ENCODE measurements at places on chromosomes 5 and 9.

DNA sequence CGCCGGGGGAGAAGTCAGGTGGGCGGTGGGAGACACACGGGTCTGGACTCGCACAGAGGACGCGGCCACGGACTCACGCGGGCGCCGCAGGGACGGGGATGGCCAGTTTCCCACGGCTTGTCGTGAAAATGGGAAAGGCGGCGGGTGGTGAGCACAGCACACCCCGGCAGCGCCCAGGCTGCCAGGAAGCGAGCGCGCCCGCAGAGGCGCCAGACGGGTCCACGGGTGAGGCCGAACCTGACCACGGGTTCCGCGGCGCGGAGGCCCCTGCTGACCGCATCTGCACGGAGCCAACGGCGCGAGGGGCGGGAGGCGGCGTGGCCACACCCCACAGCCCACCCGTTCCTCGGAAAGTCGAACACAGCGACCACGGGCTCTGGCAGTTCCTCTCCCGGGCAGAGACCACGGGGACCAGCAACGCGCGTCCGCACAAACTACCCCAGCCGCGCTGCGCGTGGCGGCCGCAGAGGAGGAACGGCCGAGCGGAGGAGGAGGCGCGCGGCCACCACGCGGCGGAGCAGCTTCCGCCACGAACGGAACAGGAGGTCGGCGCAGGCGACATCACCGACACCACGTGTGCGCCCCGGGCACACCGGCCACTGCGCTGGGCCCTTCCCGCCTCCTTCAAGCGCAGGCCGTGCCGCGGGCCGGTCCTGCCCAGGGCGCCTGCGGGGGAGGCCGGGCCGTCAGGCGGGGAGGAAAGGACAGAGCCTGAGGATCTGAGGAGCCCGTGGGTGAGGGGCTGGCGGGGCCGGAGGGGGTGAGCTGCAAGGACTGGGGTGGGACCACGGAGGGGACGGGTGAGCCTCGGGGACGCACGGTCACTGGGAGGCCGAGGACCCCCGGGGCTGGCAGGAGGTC is 5.6 kb downstream of the EXD3 start:
- no peak for DNase-seq

- DNase-seq: peak; percentile 65
Measured at GRCh38 chr9:21591221-21592062, 109.3 kb upstream of the IFNE start.

- no peak for DNase-seq
Measured at GRCh38 chr5:139193928-139194327, 4.2 kb downstream of the SIL1 start.

GRCh38 chr5:82399111-82399510 is 121.0 kb upstream of the RPS23 start:
- DNase-seq: no peak

GRCh38 chr9:134618833-134619447 is 22.7 kb upstream of the COL5A1 start:
- DNase-seq: no peak

- no peak for DNase-seq
Measured at GRCh38 chr9:123544007-123544827, 188.2 kb downstream of the CRB2 start.

- no peak for DNase-seq
Measured at GRCh38 chr5:177334781-177335700, 16.4 kb downstream of the LMAN2 start.

GRCh38 chr5:179827680-179828079 is 7.0 kb downstream of the SQSTM1 start:
- DNase-seq: peak; percentile 56

- DNase-seq: no peak
Measured at GRCh38 chr9:90988318-90988717, 186.7 kb downstream of the SYK start.

- DNase-seq: no peak
Measured at GRCh38 chr5:89994266-89994665, 415.3 kb downstream of the CETN3 start.

DNA sequence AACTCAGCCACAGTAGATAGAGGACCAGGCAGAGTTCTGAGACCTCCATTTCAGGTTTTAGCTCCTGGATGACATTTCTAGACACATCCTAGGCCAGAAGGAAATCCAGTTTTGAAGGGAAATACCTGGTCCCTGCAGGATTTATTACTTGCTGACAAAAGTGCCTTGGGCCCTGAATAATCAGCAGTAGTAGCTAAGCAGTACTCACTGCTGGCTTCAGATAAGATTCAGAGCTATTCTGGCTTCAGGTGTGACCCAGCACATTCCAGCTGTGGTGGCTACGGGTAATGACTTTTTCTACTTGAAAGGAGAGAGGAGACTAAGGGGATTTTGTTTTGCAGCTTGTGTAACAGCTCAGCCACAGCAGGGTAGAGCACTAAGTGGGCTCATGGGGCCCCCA is 34.0 kb downstream of the NDUFAF2 start:
- DNase-seq: no peak

DNA sequence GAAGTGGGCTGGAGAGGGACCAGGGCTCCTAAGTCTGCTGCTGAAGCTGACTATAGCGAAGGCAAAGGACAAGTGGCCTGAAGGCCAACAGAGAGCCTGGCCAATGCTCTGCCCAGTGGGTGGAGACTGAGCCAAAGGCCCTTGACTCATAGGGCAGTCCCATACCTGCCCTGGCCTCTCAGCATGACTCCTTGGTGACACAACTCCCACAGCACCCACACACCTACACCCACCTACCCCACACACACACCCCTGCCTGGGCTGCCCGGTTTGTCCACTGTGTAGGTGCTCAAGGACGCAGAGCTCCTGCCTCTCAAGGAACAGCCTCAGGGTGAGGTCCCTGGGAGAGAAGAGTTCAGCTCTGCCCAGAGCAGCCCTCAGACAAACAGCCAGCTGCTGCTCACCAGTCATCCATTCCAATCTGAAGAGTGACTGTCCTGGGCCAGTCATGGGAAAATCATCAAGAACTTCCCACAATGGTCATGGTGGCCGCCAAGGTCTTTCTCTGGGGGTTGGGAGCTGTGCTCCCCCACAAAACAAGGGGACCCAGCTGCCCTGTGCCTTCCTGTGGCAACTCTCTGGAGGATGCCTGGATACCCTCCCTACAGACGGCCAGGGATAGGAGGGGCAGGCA is 5.0 kb downstream of the TNIP1 start:
- peak; percentile 62 for DNase-seq

DNA sequence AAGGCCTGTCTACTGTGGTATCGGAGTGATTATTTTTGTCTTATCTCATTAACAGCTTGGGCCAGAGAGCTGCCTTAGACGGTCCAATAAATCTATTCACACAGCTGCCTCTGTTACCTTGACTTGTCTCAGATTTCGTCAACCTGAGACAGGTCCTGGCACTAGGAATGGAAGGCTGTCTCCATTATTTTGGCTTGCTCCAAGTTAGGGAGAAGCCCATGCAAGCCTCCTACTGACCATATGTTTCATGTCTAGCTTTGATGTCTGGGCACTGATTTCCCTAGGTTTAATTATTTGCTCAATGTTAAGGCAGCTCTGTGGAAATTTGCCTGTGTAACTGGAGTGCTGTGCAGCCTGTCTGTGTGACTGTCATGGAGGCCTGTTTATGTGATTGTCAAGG is 12.4 kb upstream of the RALGPS1 start:
- DNase-seq: no peak

DNA sequence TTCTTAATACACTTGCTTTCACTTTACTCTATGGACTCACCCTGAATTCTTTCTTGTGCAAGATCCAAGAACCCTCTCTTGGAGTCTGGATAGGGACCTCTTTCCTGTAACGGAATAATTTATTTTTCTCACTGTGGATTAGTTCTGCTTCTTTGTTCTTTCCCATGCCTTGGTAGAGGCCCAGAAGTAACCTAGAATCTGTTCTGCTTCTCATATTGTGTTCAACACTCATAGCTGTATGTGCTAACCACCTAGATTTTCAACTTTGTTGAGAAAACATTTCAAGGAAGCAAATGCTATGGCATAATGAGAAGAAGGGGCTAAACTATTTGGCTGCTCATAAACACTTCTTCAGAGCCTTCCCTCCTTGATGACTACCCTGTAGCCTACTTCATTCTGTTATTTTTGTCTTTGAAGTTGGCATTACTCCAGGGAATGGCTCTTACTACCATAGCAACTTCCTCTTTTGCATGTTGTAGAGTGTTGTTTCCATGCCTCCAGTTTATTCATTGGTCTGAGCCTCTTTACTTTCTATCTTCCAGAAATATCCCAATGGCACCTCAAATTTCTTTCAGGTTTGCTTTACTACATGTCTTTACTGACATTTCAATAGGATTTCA is 74.3 kb downstream of the KIAA0825 start:
- no peak for DNase-seq

DNA sequence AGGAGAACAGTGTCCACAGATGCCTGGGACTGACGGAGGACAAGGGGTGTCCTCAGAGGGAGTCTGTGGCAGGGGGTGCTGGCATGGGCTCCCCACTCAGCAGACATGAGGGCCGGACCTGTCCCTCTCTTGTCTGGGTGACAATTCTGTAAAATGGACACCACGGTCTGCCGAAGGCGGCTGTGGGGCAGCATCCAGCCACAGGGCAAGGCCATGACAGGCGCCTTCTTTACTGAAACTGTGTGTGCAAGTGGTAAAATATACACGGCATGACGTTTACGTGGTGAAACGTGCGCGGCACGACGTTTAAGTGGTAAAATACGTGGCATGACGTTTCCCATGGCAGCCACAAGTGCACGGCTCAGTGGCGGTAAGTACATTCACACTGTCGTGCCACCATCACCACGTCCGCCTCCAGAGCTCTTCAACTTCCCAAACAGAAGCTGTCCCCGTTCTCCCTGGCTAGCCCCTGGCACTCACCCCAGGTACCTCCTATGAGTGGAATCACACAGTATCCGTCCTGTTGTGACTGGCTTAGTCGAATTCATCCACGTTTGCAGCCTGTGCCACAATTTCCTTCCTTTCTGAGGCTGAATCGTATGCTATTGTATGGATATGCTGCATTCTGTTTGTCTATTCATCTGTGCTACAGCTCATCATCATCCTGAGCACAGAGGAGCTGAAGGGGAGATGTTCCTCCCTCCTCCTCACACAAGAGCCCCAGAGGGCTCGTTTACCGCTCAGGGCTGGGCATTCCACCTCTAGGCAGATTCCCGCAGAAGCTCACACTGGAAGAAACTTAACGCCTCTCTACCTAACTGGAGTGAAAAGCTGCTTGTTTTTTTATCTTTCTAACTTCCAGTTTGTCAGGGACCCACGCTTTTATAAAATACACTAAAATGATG is 52.5 kb downstream of the COL23A1 start:
- DNase-seq: no peak

DNA sequence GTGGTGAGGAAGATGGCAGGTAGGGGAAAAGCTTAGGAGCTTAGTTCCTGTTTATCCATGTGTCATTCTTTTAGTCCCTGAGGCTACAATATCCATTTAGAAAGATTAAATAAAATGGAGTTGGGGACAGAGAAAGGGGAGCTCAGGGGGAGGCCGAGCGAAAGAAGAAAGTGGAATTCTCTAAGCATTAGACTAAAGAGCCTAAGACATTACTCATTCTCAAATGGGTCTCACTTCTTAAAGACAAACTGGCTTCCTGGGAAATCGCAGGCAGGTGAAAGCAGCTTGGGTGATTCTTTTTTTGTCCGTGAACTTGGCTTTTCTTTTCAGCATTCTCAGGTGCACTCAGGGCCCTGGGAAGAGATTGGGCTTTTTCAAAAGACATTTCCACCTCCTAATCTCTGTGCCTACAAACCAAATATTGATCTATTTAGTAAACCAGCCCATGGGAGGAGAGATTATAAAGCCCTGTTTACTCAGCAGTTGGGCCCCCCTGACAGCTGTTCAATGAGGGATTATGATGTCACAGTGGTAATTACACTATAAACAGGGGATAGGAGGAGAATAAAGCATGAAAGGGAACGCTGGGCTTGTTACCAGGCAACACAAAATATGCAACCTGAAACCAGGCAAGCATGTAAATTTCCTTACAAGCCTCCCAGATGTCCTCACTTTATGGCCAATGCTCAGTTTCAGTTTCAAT is 584.0 kb downstream of the ACTL7B start:
- no peak for DNase-seq

- no peak for DNase-seq
Measured at GRCh38 chr5:128644863-128645262, 106.8 kb upstream of the FBN2 start.

Data from T-helper 2 cell treated with Interferon-gamma antibody and Interleukin-4, amounts not matched to agents 5 μg/mL and 100 μg/mL, for 36 hours (primary cell).